OCI-LY7 (cell line): ENCODE measurements at places on chromosomes 11 and 22.
A peak's percentile ranks its signal among the peaks of the same experiment; 100 is the strongest.

DNA sequence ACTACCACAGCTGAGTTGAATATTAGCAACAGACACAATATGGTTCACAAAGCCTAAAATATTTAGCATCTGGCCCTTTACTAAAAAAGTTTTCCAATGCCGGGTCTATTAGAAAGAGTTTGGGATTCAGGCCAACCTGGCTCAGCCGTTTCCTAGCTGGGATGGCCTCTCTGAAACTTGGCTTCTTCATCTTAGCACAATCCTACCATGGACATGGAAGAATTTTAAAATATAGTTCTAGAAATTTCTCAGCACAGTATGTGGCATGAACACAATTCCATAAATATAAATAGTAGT is 103.8 kb downstream of the RRAS2 start:
- DNase-seq, result no peak

DNA sequence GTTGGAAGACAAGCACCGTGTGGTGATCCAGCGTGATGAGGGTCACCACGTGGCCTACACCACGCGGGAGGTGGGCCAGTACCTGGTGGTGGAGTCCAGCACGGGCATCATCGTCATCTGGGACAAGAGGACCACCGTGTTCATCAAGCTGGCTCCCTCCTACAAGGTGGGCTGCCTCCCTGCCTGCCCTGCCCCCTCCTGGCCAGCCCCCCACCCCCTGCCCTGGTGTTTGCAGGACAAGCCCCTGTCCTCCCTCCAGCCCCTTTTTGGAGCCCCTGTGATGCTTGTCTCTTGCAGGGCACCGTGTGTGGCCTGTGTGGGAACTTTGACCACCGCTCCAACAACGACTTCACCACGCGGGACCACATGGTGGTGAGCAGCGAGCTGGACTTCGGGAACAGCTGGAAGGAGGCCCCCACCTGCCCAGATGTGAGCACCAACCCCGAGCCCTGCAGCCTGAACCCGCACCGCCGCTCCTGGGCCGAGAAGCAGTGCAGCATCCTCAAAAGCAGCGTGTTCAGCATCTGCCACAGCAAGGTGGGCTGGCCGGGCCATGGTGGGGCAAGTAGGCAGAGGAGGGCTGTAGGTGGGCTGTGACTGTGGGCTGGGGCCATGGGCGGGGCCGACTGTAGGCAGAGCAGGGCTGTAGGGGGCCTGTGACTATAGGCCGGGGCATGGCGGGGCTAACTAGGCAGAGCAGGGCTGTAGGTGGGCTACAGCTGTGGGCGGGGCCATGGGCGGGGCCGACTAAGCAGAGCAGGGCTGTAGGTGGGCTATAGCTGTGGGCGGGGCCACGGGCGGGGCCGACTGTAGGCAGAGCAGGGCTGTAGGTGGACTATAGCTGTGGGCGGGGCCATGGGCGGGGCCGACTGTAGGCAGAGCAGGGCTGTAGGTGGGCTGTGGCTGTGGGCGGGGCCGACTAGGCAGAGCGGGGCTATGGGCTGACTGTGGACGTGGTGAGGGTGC is 13.6 kb downstream of the MUC2 start:
- no peak for DNase-seq

- peak; percentile 28 for DNase-seq
Measured at GRCh38 chr11:88231894-88232482, 56.7 kb upstream of the RAB38 start.

DNA sequence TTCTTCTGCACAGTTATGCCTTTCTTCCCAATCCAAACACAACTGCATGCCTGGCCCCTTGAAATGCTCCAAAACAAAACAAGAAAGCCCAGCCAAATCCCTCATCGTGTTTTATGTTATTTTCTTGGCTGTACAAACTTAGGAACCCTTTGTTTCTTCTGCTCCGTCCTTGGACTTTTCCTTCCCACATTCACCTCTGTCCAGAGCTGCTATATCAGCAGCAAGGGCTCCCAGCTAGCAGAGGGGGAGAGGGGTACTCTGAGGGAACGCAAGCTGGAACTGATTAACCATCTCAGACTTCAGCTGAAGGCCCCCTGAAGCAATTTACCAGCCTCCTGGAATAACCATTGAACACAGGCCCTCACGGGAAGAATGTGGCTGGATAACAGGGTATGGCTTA is 214.7 kb downstream of the TENM4 start:
- no peak for DNase-seq

DNA sequence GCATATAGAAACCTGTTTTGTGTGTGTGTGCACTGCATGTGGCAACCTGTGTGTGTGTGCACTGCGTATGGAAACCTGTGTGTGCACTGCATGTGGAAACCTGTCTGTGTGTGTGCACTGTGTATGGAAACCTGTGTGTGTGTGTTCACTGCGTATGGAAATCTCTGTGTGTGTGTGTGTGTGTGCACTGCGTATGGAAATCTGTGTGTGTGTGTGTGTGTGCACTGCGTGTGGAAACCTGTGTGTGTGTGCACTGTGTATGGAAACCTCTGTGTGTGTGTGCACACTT is 72.2 kb upstream of the CCND1 start:
- DNase-seq, result no peak
